Natural killer cell treated with Interleukin-12 subunit alpha and Interleukin-12 subunit beta and Interleukin-15 and Interleukin-18, amount 100 ng/mL, for 72 hours (primary cell): ENCODE measurements at places on chromosomes 5 and 9.

GRCh38 chr5:16312785-16313184 is 133.2 kb upstream of the MARCHF11 start:
- no peak for DNase-seq

- no peak for DNase-seq
Measured at GRCh38 chr5:53873235-53873634, 312.8 kb downstream of the NDUFS4 start.

DNA sequence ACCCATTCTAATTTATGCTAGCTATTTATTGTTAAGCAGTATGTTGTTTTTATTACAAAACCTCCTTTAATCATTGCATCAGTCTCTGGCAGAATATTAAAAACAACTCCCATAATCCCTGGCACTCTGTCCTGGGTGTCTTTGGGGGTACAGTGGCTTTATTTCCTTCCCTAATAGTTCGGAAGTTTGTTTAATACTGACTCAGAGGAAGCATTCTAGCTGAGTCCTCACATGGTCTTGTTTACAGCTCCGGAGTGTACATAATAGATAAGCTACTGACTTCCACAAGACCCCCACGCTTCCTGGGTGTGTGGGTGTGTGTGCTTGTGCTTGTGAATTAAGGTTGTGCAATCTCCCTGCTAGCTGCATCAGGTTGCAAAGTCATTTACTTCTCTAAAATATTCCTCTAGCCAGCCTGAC is 149.8 kb upstream of the CDKN2B start:
- no peak for DNase-seq

DNA sequence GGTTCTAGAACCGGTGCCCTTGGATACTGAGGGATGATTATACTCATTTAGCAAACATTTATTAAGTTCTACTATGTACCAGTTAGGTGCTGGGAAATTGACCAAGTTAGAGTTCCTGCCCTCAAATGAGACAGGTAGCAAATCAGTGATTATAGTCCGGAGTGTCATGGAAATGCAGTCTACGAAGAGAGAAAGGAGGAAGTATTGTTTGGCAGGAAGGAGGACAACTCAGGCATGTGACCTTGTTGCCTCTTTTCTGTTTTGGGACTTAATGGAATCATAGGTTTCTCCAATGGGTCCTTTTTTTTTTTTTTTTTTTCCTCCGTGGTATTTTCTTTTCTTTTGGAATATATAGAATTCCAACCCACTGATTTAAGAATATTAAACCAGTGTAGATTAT is 28.0 kb downstream of the OSTF1 start:
- no peak for DNase-seq

GRCh38 chr5:43231977-43232376 is 40.0 kb downstream of the NIM1K start:
- DNase-seq, result no peak

- DNase-seq, result peak; percentile 76
Measured at GRCh38 chr5:177310757-177311391, 824 bp downstream of the MXD3 start.

DNA sequence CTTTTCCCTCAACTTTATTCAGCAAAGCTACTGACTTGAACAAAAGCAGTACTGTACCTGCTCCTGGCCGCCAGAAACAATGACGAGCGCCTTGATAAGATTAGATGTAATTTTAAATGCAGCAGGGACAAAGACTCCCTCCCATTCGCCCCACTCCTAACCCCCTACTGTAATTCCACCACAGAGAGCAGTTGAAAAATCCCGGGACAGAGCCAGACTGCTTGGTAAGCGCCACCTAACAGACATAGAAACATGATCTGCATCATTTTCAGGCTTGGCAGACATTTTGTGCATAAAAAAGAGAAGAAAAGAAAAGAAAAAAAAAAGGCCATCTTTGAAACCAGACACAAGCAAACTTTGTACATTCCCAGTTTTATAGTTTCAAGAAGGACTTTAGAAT is 81.9 kb downstream of the ISL1 start:
- DNase-seq, result no peak

DNA sequence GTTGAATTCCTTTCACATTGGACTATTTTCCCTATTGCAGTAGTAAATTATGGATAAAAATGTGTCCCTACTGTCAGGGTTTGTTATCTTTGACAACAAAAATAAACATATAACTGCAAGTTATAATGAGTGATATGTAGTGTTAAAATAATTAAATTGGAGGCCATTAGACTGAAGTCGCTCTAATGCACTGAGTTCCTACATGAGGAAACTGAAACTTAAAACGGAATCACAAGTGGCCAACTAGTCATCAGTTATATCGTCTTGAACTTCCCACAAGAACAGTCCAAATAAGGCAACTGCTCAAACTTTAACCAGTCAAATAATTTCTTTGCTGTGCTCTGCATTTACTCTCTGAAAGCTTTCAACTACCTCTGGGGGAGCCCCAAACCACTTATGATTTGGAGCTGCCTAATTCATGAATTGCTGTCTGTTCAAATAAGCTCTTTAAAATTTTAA is 2.1 kb upstream of the IFT74 start:
- no peak for DNase-seq

DNA sequence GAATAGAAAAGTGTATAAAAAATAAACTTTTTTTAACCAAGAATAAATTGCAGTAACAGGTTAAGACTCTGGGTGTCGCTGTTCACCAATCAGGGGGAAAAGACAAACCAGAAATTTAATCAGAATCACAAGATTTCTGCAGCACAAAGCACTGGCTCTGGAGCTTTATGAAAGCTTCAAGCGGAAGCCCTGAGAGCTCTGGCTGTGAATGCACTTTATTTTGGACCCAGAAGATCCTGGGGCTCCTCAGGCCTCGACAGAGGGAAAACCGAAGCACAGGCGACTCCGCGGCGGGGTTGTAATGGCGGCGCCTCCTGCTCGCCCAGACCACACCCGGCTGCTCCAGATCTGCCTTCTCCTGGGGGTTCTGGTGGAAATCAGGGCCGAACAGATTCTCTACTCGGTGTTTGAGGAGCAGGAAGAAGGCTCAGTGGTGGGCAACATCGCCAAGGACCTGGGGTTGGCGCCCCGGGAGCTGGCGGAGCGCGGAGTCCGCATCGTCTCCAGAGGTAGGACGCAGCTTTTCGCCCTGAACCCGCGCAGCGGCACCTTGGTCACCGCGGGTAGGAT is at the start of gene PCDHGA4:
Gene PCDHGA4, plus strand, starts transcription at position 122 of the 570 bp plus-strand sequence. Its CDS starts 87 bp downstream, at position 209.
- no peak for DNase-seq

GRCh38 chr5:36939969-36940858 is 63.6 kb downstream of the NIPBL start:
- DNase-seq, result no peak

GRCh38 chr5:31415960-31416359 is 115.9 kb downstream of the DROSHA start:
- no peak for DNase-seq

- DNase-seq, result peak; percentile 88
Measured at GRCh38 chr5:14581891-14582796, 552 bp downstream of the OTULINL start.

DNA sequence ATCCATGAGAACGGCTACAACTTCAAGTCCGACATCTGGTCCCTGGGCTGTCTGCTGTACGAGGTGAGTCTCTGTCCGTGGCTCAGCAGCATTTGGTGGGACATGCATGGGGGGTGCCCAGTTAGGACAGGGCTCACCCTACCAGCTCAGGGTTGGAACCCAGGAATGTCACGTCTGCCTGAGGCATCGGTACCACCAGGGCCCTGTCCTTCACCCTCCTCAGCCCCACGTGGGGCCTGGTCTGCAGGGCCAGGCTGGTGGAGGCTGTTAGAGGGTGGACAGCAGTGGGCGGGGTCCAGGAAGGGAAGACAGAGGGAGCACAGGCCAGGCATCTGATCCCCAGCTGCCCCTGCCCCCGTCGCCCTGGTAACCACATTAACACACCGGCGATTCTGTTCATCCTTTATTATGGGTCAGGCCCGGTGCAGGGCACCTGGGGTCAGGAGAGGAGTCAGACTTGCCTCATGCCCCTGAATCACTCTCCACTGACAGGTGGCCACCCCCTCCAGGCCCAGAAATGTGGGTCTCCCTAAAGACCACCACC is 75.6 kb downstream of the PSMB7 start:
- DNase-seq, result no peak

DNA sequence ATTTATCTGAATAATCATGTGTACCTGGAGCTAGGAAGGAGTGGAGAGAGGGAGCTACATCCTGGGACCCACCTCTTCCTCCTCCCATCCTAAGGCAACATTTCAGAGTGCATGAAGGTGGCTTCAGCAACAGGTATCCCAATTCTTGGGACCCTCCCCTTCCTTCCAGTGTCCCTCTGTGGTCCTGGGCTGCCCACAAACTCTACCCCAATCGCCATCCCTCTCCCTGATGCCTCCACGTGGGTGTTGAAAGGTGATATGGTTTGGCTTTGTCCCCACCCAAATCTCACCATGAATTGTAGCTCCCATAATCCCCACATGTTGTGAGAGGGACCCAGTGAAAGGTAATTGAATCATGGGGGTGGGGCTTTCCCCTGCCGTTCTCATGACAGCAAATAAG is 121.4 kb downstream of the MED10 start:
- DNase-seq, result no peak

DNA sequence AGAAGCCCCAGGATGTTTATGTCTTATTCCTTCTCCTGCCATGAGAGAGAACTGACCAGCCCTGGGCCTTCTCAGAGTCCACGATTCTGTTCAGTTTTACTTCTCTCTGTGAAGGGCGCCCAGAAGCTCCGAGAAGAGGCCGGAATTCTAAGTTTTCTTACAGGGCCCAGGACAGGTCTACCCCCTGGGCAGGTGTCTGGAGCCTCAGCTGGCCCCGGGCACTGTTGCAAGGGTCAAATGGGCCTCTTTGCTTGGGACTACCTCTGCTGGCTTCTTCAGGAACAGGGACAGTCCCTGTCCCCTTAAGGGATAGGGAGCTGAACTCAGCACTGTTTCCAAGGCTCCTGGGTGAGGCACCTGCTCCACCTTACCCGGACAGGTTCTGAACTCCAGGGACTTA is 55.0 kb downstream of the RASGEF1C start:
- DNase-seq, result no peak

- DNase-seq, result no peak
Measured at GRCh38 chr5:66113160-66113559, 30.9 kb upstream of the SREK1 start.

- no peak for DNase-seq
Measured at GRCh38 chr5:153613144-153613543, 122.7 kb downstream of the GRIA1 start.

GRCh38 chr9:136803551-136804508 is 3.9 kb upstream of the RABL6 start:
- no peak for DNase-seq

- DNase-seq, result no peak
Measured at GRCh38 chr5:154753792-154754191, 1.4 kb upstream of the LARP1 start.

DNA sequence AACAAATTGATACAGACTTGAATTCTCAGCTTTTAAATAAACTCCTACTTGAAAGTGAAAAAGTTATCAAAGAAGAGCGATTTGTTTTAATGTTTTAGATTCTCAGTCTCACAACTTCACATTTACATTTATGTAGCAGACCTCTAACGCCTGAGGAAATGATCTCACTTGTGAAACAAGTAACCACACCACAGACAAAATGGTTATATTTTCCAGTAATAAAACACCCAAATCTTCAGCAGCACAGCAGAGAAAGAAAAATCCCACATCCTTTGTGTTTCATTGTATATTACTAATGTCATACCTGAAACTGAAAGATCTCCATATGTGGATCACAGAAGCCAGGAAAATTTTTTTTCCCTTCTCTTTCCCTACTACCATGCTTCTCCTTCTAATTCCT is 29.8 kb upstream of the GZMA start:
- DNase-seq, result no peak

- no peak for DNase-seq
Measured at GRCh38 chr9:2163231-2163885, 148.2 kb downstream of the SMARCA2 start.

- DNase-seq, result no peak
Measured at GRCh38 chr5:174272671-174273070, 227.2 kb downstream of the NSG2 start.

- DNase-seq, result no peak
Measured at GRCh38 chr5:1666812-1667588, 132.6 kb downstream of the MRPL36 start.

DNA sequence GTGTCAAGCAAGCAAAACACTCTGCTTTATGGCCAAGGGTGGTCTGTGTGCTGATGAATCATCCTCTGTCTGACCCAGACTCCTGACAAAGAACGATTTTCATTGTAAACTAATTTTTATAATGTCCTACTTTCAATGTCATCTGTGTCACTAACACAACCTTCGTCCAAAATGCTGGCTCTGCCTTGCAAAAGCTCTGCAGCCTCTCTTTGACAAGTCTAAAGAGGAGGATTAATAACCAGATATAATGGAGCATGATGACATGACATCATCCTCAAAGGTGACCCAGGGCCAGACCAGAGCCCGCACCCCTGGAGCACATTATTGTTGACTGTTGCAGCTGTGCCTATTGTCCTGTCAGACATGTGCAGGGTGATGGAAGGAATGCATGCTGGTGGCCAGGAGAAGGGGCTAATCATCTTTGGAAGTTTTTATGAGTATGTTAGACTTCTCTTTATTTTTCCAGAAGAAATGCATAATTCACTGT is 589.4 kb downstream of the NR2F1-AS1 start:
- no peak for DNase-seq

DNA sequence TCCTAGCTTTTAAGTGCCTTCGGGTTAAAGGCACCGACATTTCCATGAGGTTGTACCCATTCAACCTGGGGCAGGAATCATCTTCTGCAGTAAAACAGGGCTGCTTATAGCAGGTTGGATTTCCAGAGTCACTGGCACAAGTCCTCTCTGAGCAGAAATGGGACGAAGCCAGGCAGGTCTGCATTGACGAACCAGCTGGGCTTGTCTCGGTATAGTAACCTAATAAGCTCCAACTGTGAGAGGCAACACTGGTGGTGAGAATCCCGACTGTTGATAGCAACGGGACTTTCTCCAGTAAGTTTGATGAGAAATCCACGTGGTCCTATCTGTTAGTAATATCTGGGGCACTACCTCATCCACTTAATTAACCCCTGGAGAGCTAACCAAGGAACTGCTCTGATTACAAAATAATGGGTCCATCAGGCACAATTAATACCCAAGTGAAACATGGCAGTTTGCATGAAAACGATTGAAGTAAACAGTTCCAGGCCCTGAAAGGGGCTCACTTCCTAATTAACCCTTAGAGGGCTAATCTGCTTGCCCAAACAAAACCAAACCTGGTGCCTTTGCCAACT is 491.0 kb upstream of the C9orf72 start:
- DNase-seq, result no peak

- no peak for DNase-seq
Measured at GRCh38 chr9:87546704-87547103, 49.0 kb downstream of the DAPK1 start.

DNA sequence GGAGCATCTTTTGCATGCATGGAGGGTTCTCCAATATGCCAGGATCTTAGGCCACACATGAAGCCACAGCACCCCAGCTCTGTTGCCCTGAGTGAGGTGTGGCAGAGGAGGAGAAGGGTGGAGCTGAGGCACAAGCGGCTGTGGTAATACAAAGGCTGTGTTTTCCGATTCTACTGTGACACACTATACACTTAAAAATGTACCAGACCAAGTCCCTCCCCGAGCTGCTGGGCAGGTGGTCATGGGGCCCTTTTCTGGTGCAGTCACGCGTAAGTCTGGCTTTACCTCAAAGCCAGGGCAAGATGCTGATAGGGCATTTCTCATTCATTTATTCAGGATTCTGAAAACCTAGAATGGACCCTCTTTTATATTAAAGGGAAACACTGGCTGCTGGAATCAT is 3.7 kb downstream of the ADGRV1 start:
- DNase-seq, result no peak
